Frontal cortex (tissue), 4 donors: ENCODE measurements at places on chromosomes 3 and 15.

- no peak for DNase-seq
These were observed 32.5 kb downstream of the TPRG1 start for GRCh38 chr3:189204167-189204866.

DNA sequence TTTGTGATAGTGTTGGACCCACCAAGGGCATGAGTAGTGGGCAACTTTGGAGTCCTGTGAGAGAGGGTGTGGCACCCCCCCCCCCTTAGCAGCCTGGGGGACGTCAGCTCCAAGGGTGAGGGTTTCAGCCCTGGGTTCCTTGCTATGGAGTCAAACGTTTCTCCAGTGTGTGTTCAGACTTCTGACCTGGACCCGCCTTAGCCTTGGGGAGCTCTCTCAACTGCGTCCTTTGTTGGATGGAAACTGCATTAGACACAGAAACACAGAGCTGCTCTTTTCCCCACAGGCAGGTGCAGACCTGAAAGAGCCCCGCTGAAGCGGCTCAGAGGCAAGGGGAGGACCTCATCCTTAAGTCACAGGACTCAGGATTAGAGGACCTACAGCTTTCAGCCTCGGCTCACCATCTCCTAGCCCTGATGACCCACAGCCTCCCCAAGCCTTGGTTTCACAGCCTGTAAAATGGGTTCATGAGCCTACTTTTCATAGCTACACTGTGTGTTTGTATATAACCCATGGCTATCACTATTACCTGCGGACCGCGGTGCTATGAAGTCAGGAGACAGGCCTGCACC lies 19.9 kb downstream of the ZNF710 start:
- DNase-seq, result no peak

DNA sequence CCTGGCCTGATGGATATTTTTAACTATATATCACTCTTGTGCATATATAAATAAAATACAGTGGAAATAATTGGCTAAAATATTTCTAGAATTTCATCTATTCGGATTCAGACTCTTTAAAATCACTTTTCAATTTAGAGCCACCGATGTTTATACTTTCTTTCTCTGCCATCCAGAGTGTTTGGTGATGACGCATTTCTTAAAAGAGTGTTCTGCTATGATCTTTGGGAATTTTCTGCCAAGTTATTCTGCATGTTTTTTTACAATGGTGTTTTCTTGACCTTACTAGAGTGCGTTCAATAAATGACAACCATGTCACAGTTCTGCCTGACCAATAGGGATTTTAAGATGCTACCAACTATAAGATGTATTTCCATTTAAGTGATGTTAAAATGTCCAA lies 30.2 kb downstream of the PPP2R3A start:
- DNase-seq, result no peak

DNA sequence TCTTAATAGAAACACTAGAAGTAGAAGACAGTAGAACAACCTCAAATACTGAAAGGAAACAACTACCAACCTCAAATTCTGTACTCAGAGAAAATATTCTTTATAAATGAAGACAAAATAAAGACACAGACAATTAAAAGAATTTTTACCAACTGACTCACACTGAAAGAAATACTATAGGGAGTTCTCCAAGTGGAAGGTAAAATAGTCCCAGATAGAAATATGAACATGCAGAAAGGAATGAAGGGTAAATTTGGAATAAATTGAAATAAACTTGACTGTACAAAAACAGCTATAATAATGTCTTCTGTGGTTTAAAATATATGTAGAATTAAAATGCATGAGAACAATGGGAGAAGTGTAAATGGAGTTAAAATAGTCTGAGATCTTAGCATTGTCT lies 36.7 kb upstream of the CCDC174 start:
- DNase-seq, result no peak

GRCh38 chr3:168671091-168671490 lies 575.4 kb upstream of the GOLIM4 start:
- DNase-seq, result no peak

DNA sequence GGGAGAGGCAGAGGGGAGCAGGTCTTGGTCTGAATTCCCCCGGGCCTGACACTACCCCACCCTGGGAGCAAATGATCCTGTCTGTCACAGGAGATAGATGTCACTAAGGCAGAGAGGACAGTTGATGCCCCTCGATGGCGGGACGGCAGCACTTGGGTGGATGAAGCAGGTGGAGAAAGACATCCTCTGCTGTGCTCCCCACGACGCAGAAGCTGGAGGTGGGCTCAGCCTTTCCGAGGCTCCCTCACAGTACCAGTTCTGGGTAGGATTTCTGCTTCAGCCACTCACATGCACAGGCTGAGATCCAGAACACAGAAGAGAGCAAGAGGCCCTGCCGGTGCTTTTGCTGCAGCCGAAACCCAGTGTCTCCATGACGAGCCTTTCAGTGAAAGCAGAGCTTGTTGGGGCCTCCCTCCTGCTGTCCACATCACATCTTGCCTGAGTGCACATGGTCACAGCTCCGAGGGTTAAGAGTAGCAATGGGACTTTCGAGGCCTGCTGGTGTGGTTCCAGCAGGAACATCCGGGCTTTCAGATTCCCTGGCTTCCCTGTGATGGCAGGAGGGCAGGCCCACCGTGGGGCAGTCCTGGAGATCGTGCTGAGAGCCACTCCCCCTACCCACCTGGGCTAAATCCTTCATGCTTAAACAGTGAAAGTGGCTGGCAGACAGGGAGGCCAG lies 107.3 kb upstream of the PRR20G start:
- no peak for DNase-seq

DNA sequence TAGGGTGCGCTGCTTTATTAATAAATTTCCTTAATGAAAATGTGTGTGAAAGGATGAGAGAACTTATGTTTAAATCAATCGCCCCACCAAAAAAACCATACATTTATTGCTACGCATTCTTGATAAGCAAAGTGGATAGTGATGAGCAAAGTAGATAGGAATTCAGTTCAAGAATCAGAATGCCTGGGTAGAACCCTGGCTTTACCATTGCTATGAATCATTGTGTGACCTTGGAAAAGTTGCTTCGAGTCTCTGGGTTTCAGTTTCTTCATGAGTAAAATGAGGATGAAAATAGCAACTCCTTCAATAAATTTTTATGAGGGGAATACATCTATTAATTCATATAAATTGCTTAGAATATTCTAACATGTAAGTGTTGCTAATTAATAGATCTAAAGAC lies 2.6 kb upstream of the ALCAM start:
- no peak for DNase-seq

DNA sequence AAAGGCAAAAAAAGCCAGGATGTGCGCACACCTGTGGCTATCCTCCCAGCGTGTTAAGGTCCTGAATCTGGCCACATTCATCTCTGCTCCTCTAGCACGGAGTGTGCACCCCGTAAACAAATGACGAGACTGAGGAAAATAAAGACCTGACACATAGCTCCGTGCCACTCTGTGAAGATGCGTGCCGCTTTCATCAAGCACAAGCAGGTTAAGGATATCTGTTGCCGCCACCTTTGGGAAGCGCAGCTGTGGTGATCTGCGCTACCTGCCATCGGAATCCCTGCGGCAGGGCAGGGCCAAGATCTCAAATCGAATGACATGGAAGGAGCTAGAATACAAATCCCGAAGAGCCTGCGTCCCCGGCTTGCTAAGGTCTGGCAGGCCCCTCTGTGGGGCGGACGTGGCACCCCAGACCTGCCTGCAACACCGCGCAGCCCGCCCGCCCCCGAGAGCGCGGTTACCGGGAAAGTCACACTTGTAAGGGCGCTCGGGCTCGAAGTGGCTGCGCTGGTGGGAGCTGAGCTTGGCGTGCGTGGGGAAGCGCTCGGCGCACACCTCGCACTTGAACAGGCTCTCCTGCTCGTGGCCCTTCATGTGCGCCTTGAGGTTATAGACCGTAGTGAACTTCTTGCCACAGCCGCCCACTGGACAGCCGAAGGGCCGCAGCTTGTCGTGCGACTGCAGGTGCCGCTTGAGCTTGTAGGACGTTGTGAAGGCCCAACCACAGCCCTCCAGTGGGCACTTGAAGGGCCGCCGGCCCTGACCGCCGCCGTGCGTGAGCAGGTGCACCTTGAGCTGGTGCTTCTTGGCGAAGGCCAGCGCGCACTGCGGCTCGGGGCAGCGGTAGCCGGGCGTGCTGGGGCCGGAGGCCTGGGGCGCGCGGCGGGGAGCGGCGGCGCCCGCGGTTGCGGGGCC lies 936 bp downstream of the ZXDC start:
- no peak for DNase-seq

DNA sequence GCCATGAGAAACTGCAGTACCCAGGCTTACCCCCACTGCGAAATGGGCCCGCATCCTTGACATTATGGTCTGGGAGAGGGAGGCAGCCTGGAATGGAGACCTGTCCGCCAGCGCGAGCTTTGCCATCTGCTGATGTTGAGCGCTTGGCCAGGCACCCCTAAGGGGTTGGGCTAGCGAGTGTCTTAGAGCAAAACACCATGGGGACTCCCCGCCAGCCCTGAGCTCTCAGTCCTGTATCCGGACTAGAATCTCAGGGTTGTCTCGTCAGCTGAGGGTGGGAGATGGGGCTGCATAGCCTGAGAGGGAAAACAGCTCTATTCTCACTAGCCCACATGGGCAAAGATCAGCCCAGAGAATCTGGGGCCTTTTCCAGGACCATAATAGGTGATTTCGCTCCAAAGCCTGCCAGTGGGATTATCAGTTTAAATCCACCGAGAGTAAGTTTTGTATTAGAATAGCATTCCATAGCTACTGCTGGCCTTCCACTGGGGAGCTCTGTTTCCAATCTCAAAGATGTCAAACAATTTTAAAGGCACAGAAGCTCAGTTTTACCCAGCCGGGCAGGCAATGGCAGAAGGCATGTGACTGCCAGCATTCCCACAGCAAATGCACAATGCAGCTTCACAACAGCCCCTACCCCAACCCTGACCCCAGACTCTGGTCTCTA lies 167.5 kb upstream of the TPM1 start:
- DNase-seq, result no peak

- DNase-seq, result no peak
These were observed 142.8 kb upstream of the TSC22D2 start for GRCh38 chr3:150265305-150265704.

- DNase-seq, result no peak
These were observed 1.4 kb downstream of the DNAJA4 start for GRCh38 chr15:78265752-78266224.

DNA sequence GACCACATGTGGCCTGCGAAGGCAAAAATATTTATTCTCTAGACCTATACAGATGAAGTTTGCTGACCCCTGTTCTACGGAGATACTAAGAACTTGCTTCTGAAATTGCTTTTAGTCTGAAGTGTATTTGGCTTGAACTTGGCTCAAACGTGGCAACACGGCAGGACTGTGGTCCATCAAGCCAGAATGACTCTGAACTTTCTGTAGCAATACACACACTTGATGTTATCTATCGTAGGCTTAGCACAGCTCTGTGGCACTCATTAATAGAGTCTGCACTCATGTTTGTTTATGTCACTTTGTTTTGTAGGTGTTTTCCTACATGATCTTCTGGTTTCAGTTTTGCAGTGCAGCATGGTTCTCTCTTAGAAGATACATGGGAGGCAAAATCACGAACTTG lies 298.1 kb downstream of the ADAMTS17 start:
- no peak for DNase-seq

- no peak for DNase-seq
These were observed 237.7 kb downstream of the SUCLG2 start for GRCh38 chr3:67416703-67417102.
